ENCODE measurements at places on chromosomes 6 and 20.

- DNase-seq, result no peak
Observed at GRCh38 chr6:2596222-2596621, 154.5 kb downstream of the MYLK4 start.

GRCh38 chr6:87723170-87724078 lies 21.4 kb upstream of the AKIRIN2 start:
- no peak for DNase-seq

DNA sequence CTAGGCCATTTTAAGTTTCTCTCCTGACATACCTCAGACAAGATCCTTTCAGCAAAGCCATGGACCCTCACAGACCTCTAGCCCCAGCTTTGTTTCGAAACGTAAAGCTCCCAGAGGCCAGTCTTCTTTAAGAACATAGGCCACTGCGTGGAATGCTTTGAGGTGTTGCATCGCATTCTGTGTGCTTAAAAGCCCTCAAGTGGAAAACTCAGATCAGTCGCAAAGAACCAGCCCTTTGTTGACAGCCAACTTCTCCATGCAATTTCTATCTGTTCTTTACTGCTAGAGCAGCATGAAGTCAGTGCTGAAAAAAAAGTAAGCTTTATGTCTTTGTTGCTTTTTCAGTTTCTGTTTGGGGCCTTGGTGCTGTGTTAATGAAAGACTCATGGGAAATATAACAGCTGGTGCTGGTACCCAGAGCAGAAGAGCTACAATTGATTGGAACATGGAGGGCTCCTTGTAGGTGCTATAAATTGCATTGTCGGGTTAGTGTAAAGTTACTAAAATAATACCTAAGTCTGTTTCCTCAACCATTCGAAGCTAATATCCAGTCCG lies 142.6 kb downstream of the MAP3K7 start:
- DNase-seq, result no peak

GRCh38 chr20:15610787-15611186 lies 962.5 kb downstream of the KIF16B start:
- no peak for DNase-seq

DNA sequence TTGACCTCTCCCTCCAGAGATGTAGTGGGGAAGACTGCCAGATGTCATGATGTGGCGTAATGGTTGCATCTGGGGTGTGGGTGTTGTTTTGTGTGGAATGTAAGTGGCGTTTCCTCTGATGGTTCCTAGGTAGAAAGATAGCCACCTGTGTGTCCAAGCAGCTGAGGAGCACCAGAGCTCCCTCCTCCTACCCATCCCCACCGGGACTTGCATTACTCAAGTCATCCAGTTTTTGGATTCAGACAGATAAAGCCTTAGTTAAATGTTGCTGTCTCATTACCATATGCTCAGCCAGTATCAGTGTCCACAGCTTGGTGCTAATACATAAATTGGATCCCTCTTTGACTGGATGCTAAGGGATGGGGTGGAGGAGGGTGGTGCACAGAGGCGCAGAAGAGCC lies 282.3 kb downstream of the TBC1D7 start:
- no peak for DNase-seq

- DNase-seq, result no peak
Observed at GRCh38 chr6:25635886-25636317, 16.1 kb upstream of the SCGN start.

GRCh38 chr20:18481596-18481995 lies 14.4 kb downstream of the POLR3F start:
- no peak for DNase-seq

DNA sequence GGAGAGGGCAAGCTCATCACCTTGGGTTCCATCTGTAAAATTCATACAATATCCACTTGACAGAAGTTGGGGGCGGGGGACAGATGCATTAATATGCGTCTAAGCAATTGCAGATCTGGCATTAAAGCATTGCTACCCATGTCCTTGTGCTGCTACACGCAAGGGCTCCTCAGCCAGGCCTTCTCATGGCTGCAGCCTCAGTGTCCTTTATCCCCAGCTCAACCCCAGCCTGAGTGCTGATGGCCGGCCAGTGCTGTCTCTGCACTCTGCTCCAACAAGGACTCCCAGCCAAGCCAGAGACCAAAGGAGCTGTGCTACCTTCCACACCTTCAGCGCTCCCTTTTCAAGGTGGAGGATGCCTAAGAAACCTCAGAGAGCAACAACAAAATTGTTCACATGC lies 188.5 kb upstream of the STXBP5 start:
- DNase-seq, result no peak

DNA sequence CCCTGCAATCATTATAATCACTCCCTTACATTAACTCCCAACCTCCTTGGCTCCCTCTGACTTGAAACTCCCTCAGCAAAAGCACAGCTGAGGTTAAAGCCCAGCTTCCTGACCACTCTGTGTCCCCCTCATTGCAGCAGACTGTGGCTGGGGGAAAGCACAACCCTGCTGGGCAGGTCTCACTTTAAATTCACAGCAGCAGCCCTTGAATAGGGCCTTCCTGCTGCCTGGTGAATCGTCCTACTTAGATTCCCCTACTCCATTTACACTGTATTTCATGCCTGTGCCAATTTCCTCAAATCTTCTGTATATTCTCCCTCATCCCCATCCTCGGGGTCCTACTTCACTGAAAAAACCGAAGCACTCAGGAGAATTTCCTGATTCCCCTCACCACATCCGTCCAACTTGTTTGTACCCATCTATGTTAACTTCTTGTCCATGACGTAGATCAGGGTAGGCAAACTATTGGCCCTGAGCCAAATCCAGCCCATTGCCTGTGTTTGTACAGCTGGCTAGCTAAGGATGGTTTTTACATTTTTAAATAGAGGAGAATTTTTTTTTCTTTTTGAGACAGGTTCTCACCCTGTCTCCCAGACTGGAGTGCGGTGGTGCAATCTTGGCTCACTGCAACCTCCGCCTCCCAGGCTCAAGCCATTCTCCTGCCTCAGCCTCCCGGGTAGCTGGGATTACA lies 31.5 kb upstream of the GCM1 start:
- DNase-seq, result no peak

DNA sequence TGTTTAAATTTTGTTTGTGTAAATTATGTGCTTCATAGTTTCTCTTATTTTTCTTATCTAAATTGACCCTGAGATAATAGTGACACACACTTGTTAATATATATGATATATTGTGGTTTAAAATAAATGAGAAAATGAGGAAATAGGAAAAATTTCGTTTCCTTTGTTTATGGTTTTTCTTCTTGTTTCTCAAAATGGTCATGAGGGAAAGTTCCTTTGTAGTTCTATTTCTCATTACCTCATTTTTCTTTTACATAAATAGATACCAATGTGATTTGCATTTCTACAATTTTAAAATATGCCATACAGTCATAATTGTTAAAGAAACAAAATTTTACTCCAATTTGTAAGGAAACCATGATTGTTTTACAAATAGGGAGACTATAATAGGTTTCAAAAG lies 9.2 kb downstream of the OR2A4 start:
- no peak for DNase-seq

DNA sequence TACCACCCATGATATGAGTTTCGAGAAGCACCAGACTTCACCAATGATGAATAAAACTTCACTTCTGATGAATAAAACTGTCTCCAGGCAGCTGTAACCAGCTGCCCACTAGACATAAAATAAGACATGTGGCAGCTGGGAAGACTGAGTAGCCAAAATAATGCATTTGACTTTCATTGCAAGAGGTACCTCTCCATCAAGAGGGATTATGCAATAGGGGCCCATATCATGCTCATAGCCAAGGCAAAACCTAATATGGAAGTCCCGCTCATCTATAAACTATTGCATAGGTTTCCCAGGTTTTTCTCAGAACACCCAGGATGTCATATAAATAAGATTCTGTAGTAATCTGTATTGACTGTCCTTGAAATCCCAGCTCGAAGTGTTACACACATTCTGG lies 155.5 kb downstream of the SIM1 start:
- no peak for DNase-seq

DNA sequence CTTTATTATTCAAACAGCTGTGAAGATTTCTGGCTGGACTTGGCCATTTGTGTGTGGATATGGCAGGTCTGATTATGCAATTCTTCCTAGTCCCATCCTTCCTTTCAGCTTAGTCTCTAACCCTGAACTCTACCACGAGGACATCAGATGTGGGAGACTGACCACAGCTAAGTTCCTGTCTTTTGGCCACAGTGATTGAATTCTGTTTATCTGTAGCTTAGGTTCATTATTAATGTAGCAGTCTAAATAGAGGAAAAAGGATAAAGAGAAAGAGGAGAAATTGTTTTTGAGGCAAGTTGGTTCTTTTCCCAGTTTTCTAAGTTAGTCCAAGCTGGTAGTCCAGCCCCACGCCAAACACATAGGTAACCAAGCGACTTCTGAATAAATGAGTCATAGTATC lies 598.9 kb downstream of the RFPL4B start:
- no peak for DNase-seq

DNA sequence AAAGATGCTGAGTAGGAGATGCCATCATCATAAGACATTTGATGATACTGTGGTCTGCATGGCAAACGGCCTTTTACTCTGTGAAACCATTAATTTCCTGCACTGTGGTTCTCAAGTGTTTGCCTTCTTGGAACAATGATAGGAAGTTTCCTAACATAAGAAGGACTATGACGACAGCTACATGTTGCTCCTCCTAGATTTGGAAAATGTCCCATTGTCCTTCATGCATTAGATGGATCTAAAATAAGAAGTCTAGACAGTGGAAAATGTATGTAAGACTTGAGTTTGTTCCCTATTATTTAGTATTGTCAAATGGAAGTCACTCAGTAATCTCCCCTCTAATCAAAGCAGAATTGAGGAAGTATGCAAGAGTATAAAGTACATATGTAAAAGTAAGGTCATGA lies 98.5 kb upstream of the TMEM170B start:
- DNase-seq, result no peak

DNA sequence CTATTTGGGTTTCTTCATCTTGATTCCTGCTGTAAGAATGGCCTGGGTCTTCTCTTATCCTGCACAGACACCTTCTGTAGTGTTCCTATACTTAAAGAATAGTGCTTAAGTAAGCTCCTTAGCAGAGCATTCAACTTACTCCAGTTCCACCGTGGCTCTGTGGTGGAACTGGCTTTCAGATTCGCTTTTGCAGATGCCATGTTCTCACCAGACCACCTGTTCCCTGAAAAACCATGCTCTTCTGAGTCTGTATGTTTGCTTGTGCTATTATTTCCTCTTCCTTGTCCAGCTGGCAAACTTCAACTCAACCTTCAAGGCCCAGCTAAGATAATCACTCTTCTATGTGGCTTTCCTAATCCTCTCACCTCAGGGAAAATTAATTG lies 4.9 kb downstream of the ELMO2 start:
- DNase-seq, result no peak

- DNase-seq, result no peak
Observed at GRCh38 chr20:48592107-48592940, 235.5 kb downstream of the PREX1 start.

DNA sequence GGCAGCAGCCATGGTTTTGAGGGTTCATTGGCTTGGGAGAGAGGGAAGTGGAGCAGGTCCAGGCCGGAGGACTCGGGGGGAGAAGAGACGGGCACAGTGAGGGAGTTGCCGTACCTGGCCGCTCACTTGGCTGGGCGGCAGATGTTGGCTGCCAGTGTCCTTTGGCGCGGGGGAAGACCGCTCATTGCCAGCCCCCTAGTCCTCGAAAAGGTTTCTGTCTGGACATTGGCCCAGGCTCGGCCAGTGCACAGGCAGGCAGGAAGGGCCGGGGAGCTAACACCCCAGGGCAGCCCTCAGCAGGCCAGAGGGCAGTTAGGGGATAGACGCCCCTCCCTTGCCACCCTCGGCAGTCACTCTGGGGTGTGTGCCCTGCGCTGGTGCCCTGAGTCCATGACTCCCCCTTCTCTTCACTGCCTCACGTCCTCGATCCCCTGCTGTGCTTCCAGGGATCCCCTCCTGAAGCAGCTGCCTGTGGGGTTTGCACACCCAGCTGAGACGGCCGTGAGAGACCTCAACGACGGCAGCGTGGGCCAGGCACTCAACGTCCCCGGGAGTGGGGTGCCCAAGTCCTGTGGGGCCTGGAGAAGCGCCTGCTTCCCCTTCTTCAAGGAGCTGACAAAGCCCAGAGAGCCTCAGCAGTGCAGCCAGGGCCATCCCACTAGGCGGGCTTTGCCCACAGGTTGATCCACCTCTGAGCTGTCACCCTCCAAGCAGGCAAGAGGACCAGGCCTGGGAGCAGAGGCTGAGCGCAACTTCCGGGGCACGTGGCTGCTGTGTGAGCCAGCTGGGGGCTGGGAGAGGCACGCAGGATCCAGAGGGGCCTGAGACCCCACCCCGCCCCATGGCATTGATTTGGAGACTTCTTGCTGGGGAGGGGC lies 20.4 kb downstream of the RBM38 start:
- no peak for DNase-seq

Measured in stimulated activated CD4-positive, alpha-beta T cell treated with anti-CD3 and anti-CD28 coated beads, Interleukin-4, amount 100 ng/mL, for 48 hours (primary cell).